G401 (cell line): ENCODE measurements at places on chromosomes 3 and 15.

- no peak for DNase-seq
These were observed 17.4 kb upstream of the ACAP2 start for GRCh38 chr3:195460091-195460713.

DNA sequence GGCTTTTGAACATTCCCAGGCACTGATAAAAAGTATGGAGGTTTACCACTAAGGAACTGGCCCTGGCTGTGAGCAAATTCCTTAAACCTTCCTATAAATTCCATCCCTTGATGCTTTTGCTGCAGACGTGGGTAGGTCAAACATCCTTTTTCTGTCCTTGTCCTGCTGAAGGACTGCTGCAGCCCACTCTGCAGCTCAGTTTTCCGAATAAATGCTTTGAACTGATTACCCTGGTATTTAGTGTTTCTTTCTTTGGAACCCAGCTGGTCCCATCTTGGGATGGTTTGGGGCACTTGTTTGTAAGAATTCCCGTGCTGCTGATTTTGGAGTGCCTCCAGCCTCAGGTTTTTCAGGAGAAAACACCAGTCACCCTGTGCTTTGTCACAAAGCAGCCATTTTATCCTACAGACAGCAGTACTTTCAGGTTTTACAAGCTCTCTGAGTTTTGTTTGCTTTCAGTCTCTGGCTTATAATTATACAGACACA, 815.9 kb downstream of the VGLL3 start:
- DNase-seq = no peak

- DNase-seq = no peak
These were observed 38.3 kb downstream of the CHD2 start for GRCh38 chr15:92938387-92938786.

DNA sequence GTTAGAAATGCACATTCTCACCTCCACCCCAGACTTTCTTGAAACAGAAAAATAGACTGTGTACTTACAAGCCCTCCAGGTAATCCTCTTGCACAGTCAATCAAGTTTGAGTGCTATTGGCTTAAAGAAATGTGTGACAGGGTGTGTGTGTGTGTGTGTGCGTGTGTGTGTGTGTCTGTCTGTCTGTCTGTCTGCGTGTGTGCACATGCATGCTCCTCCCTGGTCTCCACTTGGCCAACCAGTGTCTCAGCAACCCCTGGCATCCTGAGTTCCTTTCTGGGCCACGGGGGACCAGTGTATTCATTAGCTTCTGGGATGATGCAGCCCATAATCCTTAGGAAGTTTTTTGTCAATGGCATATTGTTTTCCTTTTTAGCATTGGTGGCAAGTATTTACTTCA, 128.8 kb upstream of the IL12A start:
- DNase-seq = no peak

- no peak for DNase-seq
These were observed 44.0 kb upstream of the MAGI1 start for GRCh38 chr3:66082679-66083078.

DNA sequence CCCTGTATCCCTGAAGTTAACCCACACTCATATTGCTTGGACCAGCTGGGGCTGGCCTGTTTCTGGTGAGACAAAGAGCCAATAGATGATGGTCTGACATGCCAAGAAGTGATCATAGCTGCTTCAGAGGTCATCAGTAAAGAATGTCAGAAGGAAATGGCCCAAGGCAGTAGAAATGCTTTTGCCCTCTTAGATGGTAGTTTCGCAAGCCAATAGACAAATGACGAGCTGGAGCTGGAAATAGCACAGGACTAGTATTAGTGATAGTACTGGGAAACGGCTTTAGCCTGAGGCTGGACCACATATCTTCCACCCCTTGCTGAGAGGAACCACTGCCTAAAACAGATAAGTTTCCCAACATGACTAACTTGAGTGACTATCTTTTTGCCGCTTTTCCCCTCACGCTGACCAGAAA, 176.1 kb upstream of the THBS1 start:
- DNase-seq = no peak

DNA sequence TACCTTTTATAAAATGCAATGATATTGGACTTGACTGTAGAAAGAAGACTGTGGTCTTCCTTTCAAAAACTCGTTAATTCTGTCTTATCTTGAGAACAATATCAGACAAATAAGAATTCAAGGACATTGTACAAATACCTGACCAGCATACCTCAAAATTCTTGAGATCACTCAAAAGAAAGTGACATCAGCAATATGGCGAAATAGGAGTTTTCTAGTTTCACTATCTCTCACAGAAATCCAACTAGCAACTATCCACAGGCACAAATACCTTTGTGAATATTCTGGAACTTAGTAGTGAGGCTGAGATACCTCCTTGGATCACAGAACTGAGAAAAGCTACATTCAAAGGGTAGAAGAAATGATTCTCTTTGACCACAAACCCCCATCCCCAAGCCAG, 419.7 kb downstream of the ZNF385D start:
- DNase-seq = no peak

DNA sequence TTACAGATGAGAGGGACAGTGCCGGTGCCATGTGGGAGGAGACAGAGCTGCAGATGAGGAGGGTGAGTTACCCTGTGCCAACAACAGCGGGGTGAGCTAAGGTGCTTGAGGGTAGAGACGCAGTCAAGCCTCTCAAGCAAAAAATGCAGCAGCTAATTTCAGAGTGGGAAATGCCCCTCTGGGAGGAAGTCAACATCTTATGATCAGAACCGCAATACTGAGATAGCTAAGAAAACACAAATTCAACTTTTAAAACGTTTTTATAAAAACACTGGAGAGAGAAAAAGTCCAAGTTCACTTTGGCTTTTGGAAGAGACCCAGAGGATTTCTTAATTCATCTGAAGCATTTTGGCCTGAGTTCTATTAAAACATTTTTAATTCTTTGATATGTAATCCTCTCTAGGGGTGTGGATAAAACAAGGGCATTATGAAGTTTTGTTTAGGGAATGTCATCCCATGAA, 319.2 kb downstream of the SLC9A9 start:
- DNase-seq = no peak

DNA sequence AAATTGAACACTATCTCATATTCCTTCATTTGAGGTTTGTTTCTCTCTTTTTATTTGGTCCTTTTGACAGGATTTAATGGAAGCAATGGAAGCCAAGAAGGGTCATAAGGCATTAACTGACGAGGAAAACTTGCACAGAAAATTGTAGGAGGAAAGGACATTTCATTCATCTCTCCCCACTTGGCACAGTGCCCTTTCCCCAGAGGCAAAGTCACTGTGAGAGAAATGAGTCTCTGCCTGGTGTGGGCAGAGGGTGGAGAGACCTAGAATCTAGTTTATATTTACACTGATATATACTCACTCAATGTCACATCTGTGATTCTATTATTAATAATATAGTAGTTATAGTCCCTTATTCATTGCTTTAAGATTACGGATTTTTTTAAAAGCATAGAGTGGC, 324.6 kb upstream of the IL12A start:
- DNase-seq = no peak
